ENCODE measurements at places on chromosomes 7 and 10.

DNA sequence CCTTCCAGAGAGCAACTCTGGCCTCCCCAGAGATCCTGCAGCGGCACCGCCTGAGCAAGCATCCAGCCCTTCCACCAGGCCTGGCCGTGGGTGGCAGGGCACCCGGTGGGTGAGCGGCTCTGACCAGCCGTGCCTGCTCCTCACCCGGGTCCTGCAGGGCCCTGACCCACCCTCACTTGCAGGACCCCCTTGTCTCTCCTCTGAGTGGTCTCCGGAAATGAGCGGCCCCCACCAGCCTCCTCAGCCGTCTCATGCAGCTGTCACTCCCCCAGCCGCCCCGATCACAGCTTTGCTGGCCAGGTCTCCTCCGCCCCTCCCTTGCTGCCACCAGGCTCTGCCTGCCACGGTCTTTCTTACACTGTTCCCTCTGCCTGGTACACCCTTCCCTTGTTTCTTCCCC is 218.2 kb downstream of the TCERG1L start:
- DNase-seq = no peak

DNA sequence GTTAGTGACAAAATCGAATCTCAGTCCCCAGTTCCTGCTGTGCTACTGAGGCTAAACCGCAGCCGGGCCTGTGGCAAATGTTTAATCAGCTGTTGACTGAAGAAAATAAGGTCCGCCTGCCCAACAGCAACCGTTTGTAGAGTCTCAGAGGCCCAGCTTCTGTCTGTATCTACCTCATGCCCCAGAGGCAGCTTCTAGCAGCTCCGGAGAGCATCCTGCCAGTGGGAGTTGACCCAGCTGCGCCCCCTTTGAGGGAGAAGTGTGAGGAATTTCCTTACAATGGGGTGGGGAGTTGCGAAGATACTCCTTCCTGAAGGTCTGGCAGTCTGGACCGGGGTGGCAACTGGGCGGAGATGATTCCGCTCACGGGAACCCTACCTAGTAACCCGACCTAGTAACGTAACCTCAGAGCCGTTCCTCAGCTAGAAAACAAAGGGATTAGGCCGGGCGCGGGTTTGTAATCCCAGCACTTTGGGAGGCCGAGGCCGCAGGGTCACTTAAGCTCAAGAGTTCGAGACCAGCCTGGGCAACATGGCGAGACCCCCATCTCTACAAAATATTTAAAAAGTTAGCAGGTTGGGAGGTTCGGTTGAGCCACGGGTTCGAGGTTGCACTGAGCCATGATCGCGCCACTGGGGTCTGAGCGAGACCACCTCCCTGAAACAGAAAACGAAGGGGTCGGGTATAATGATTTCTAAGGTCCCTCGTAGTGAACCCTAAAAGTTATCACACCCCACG is 846 bp upstream of the ZNF775 start:
- no peak for DNase-seq

GRCh38 chr10:97006364-97006763 is 174.3 kb downstream of the LCOR start:
- no peak for DNase-seq

DNA sequence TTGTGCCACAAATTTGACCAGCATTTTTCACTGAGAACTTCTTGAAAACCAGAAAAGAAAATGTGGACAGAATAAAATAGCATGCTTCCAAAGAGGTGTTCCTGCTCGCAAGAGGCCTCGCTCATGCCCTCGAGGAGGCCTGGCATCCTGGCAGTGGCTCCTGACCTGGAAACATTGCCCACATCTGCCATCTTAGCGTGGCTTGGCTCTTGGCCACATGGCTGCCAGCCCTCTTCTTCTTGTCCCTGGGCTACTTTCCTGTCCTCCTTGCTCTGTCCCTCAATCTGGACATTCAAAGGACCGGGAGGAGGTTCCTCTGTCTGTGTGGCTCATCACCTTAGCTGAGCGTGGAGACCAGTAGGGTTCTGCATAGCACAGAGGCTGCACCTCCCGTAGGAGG is 131.6 kb upstream of the TMEM72 start:
- no peak for DNase-seq

DNA sequence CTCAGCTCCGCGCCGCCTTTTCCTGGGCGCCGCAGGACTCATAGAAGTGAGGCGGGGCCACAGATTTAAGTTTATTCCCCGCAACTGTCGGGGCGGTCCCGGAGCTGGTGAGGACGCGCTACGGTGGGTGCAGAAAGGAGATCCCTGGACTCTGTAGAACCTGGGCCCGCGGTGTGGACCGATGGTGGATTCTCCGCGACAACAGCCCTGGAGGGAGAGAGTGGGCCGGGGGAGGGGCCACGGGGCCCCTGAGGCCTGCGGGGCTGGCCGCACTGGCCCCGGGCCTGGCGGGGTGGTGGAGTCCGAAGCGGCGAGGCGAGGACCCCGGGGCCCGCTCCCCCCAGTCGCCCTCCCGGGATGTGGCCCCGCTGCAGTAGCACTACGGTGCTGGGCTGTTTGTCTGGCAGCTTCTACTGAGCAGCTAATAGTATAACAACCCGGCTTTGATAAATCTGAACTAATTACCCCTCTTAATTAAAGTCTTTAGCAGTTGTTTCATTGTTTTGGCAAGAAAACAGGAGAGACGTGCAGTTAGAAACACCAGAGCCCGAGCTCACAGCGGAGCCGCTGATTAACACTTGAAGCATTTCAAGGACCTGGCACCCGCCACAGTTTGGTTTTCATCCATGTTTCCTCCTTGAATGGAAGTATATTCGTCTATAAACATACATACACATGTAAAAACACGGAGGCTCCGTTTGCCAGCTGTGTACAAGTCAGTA is 4.2 kb downstream of the FEZF1 start:
- no peak for DNase-seq

DNA sequence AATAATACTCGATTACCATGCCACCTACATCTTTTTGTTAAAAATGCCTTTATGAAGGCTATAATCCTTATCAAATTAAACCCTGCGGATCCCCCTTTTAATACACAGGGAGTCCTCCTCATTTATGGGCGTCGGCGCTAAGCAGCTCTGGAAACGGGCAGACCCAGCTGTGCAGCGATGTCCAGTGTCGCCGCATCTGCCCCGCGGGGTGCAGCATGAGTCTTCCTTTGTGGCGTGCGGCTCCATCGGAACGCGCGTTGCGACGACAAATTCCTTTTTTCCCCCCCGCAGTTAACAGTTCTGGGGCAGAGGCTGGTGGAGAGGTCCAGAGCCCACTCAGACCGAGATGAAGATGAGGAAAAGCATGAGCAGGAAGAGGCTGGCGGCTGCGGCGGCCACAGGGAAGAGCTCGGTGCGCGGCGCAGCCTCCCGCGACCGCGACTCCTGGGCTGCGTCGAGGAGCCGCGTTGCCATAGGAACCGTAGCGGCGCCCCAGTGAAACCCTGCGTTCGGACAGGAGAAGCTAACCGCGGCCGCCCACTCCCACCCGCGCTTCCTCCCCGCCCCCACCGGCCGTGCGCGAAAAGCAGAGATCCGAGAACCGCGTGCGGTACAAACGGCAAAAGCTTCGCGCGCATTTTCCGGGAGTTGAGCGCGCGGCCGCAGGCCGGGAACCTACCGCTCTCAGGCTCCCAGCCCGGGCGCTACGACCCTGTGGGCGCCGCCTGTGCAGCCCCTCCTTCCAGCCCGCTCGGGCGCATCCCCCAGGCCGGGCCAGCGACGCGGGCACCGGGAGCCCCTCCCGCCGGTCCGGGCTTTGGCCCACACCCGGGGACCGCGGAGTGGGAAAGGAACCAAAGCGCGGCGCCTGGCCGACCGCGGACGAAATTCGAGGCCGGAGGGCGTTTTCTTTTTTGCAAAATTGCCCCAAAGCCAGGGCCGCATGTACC is 130.6 kb downstream of the SPAG6 start:
- no peak for DNase-seq

DNA sequence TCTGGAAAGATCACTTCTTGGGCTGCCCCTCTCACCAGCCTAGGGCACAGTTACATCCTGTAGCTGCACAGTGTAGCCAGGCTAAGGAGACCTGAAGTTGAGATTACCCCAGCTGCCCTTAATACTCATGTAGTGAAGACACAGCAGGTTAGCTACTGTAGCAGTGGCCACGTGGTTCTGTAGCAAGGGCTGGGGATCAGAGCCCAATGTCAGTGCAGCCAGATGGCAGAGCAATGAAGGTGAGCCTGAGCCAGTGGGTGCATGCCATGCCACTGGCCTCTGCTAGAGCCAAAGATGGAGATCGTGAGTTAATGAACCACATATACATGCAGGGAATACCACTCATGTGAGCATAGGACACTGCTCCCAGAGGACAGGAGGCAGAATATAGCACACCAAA is 15.5 kb downstream of the AMPH start:
- no peak for DNase-seq

- no peak for DNase-seq
Observed at GRCh38 chr7:1232103-1232466, 587 bp upstream of the UNCX start.

GRCh38 chr7:133854739-133855138 is 272.4 kb upstream of the LRGUK start:
- DNase-seq = no peak

DNA sequence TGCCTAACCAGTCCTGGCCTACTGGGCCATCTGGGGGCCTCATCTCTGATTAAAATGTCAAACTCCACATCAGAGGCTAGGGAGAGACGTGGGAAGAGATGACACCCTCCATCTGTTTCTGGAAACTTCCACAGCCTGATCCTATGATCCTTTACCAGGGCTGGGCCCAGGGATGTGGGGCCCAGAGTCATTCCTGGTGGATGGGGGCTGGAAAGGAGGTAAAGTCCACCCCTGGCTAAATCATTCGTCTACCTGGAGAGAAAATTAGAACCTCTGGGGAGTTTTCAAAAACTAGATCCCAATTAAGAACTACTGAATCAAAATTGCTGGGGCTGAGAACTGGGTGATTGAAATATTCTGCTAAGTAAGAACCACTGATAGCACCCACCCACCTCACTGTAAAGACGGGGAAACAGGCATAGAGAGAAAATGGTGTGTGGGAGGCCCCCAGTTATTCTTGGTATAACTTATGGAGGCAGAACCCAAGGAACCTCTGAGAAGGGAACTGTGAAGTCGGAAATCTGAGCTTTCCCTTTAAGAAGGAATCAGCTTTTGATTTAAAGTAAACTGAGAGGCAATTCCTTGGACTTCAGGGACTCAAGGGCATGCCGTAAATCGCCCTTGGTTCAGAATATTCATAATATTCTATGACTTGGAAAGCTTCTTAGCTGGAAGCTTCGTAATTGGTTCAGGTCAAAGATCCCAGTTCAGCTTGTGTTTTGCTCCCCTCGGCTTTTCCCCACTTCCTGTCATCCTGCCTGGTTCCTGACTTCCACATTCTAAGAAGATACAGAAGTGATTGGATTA is 53.1 kb downstream of the PRKAG2 start:
- no peak for DNase-seq

DNA sequence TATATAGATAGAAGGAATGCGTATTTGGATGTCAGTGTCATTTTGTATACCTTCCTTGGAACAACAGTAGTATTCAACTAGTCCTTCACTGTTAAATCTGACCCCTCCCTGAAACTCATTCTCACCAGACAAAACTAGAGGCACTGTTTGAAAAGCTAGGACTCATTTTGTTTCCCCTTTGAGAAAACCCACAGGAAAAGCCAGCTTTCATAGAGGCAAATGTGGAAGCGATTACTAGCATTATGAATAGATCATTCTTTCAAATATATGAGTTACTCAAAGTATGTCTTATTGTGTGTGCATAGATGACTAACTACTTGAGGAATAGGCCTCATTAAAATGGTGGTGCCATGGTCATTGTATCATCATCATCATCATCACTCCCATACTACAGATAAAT is 1.9 kb upstream of the ASB15 start:
- DNase-seq = no peak

DNA sequence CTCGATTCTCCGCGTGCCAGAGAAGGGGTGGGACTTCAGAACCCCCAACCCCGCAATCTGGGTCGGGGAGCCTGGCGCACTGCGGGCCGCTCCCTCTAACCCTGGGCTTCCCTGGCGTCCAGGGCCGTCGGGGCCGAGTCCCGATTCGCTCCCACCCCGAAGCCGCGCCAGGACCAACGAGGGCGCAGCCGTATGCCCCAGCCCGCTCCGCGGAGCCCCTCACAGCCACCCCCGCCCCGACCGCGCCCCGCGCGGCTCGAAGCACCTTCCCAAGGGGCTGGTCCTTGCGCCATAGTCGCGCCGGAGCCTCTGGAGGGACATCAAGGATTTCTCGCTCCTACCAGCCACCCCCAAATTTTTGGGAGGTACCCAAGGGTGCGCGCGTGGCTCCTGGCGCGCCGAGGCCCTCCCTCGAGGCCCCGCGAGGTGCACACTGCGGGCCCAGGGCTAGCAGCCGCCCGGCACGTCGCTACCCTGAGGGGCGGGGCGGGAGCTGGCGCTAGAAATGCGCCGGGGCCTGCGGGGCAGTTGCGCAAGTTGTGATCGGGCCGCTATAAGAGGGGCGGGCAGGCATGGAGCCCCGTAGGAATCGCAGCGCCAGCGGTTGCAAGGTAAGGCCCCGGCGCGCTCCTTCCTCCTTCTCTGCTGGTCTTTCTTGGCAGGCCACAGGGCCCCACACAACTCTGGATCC is at the start of gene LEP:
LEP (plus strand) TSS at position 583 of the 691 bp plus-strand sequence. CDS start 10,741 bp downstream, outside the sequence.
- no peak for DNase-seq

DNA sequence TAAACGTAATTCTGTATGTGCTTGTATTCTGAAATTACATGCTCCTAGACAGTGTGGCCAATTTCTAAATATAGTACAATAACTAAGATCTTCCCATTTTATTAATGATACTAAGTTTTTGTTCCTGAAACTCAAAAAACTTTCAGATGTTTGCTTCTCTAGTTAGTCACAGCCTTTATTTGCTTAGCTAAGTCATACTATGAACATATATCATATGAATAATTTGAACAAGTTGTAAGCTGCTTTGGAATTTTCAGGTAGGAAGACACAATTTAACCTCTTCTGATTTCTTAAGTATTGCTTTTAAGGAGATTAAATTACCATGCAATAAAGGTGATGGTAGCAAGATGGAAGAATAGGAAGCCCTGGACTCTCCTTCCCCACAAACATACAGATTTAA is 148.7 kb downstream of the AMPH start:
- DNase-seq = no peak

- no peak for DNase-seq
Observed at GRCh38 chr7:139246905-139247304, 15.9 kb downstream of the UBN2 start.

- no peak for DNase-seq
Observed at GRCh38 chr7:110061387-110061786, 1029.5 kb upstream of the LRRN3 start.

DNA sequence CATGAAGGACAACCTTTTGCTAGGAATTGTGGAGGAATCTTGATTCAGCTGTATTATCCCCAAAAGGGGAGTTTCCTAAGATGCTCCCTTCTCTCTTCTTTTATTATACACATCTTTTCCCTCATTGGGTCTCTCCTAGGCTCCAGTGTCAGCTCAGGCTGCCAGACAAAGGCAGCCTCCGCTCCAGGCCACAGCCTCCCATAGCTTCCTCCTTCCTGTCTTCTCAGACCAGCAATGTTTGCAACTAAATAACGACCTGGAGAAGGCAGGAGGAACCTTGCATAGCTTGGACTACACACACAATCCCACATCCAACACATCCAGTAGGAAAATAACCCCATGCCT is 12.3 kb downstream of the SFXN3 start:
- no peak for DNase-seq

GRCh38 chr10:7493996-7494395 is 83.2 kb upstream of the SFMBT2 start:
- DNase-seq = no peak

GRCh38 chr10:118571123-118571522 is 24.3 kb downstream of the PRLHR start:
- DNase-seq = no peak
